ENCODE measurements at places on chromosomes 3 and 15. TPM values are rescaled to one million over a fixed set of nuclear protein-coding genes. Genes with fewer than 3 reads are reported as not detected.

- no peak overlapping the region for H3K27ac ChIP-seq
- H3K36me3 ChIP-seq = no peaks in the 10 kb centered on the region
Observed at GRCh38 chr3:12400616-12401194, 83.6 kb upstream of the TSEN2 start.

DNA sequence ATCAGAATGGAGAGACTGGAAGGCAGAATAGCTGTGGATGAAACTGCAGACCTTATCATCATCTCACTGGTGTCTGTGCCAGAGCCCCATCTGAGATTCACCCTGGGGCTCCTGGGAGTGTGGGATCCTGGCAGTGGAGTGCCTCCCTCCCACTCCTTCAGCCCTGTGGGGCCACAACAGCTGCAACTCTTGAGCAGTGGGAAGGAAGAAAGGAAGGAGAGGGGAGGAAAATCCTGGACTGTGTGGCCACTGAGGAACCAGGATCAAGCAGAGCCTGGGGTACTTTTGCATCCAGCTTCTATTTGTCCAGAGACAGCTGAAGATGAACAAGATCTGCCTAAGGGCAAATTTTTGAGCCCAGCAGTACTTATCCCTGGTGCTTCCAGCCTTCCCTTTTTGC is 13.1 kb upstream of the ALDH1A2 start:
- H3K27me3 ChIP-seq = no peaks in the 10 kb centered on the region
- H3K4me1 ChIP-seq = no peaks in the 10 kb centered on the region
- no peaks in the 10 kb centered on the region for H3K36me3 ChIP-seq
- H3K4me3 ChIP-seq = no peak overlapping the region
- DNase-seq = no peak
- H3K27ac ChIP-seq = no peak overlapping the region

GRCh38 chr3:31748933-31749295 is 216.2 kb downstream of the STT3B start:
- no peak overlapping the region for H3K4me3 ChIP-seq
- H3K27ac ChIP-seq = no peak overlapping the region
- no peaks in the 10 kb centered on the region for H3K4me1 ChIP-seq
- H3K36me3 ChIP-seq = no peaks in the 10 kb centered on the region
- no peak for DNase-seq

DNA sequence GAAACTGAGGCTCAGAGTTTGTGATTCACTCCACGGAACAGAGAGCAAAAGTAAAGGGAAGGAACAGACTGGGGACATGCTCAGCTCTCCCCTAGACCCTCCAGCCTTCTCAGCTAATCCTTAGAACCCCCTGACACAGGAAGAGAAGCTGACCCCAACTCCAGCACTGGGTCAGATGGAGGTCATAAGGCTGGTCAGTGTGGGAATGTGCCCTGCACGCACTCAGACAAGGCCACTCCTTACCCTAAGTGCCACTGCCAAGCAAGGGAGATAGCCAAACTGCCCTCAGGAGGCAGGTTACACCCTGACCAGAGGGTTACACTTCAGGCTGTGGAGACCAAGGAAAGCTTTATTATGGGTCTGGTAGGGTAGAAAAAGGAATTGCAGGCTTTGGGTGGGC is 1.2 kb downstream of the RPL29 start:
- H3K4me3 ChIP-seq = peak overlapping the region; percentile 67
- no peak for DNase-seq
- H3K27ac ChIP-seq = peak overlapping the region; percentile 89
- H3K4me1 ChIP-seq = peaks cover 19% of the 10 kb centered on the region
- H3K27me3 ChIP-seq = no peaks in the 10 kb centered on the region
- H3K36me3 ChIP-seq = peaks cover 20% of the 10 kb centered on the region

GRCh38 chr3:82033186-82033585 is 271.7 kb upstream of the GBE1 start:
- peaks cover 2% of the 10 kb centered on the region for H3K27me3 ChIP-seq
- no peaks in the 10 kb centered on the region for H3K36me3 ChIP-seq
- no peaks in the 10 kb centered on the region for H3K4me1 ChIP-seq
- no peak overlapping the region for H3K27ac ChIP-seq

- H3K27ac ChIP-seq = no peak overlapping the region
- peaks cover 7% of the 10 kb centered on the region for H3K4me1 ChIP-seq
- no peaks in the 10 kb centered on the region for H3K36me3 ChIP-seq
- no peaks in the 10 kb centered on the region for H3K27me3 ChIP-seq
- no peak overlapping the region for H3K4me3 ChIP-seq
Observed at GRCh38 chr3:115388166-115388565, 235.1 kb upstream of the GAP43 start.

Gene ARL14
- total RNA-seq = not detected

DNA sequence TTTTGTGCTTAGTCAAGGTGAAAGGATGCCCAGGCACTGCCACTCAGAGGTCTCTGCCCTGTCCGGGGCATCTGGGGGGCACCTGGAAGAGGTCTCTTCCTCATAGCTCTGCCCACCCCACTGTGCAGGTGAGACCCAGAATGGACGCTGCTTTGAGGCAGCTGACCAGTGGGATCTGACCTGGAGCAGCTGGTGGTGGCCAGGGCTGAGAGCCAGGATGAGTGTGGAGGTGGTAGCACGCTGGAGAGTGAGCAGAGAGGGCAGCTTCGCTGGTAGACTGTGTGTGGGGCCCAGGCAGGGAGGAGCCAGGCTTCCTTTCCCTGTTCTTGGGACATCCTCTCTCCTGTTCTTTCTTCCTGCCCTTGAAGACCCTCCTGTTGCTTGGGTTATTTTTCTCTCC is 32.2 kb upstream of the PLA2G4E start:
- H3K27me3 ChIP-seq = peaks cover 7% of the 10 kb centered on the region
- no peak for DNase-seq
- H3K36me3 ChIP-seq = no peaks in the 10 kb centered on the region
- H3K4me1 ChIP-seq = peaks cover 4% of the 10 kb centered on the region

GRCh38 chr3:72232777-72233176 is 447.8 kb upstream of the PROK2 start:
- H3K27me3 ChIP-seq = peaks cover 3% of the 10 kb centered on the region
- no peak overlapping the region for H3K27ac ChIP-seq
- no peaks in the 10 kb centered on the region for H3K4me1 ChIP-seq
- H3K4me3 ChIP-seq = no peak overlapping the region

Gene SEMA7A
- 1.7 TPM for total RNA-seq

DNA sequence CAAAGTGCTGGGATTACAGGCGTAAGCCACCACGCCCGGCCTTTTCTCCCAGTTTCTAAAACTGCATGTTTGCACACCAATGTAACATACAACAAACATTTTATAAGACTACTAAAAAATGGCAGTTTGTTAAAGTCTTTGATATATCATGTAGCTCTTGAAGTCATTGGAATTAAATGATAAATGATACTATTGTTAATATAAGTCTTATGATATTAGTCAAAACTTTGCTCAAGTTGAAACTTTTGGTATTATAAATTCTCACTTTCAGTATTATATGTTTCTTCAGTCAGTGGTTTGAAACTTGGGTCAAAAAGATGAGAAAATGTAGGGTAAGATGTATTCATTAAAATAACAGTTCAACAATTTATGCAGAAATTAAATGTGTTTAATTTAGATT is 117.6 kb upstream of the TBL1XR1 start:
- no peaks in the 10 kb centered on the region for H3K27me3 ChIP-seq
- H3K4me3 ChIP-seq = no peak overlapping the region
- H3K27ac ChIP-seq = no peak overlapping the region
- H3K4me1 ChIP-seq = no peaks in the 10 kb centered on the region

DNA sequence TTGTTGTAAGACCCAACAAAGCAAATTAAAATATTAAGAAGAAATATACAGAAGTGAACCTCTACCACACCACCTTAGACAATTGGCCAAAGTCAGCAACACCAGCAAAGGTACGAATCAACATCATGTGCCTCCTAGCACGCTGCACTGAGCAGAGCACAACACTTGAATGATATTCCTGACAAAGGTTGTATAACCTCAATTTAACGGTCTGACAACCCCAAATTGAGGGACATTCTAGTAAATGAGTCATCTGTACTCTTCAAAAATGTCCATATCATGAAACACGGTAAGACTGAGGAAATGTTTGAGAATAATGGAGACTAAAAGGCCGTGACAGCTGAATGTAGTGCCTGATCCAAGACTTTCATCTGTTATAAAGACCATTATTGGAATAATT is 41.3 kb upstream of the TNFSF10 start:
- H3K27me3 ChIP-seq = no peaks in the 10 kb centered on the region
- no peak overlapping the region for H3K27ac ChIP-seq
- DNase-seq = no peak
- H3K36me3 ChIP-seq = no peaks in the 10 kb centered on the region
- H3K4me3 ChIP-seq = no peak overlapping the region

GRCh38 chr15:65921780-65922179 is 52.5 kb downstream of the RAB11A start:
- H3K27ac ChIP-seq = no peak overlapping the region
- H3K36me3 ChIP-seq = no peaks in the 10 kb centered on the region
- DNase-seq = no peak
- H3K27me3 ChIP-seq = no peaks in the 10 kb centered on the region

- H3K27ac ChIP-seq = no peak overlapping the region
- no peaks in the 10 kb centered on the region for H3K27me3 ChIP-seq
- no peak overlapping the region for H3K4me3 ChIP-seq
- H3K36me3 ChIP-seq = no peaks in the 10 kb centered on the region
Observed at GRCh38 chr3:197811343-197811742, 20.3 kb downstream of the LRCH3 start.

Gene OCA2
- total RNA-seq = not detected

DNA sequence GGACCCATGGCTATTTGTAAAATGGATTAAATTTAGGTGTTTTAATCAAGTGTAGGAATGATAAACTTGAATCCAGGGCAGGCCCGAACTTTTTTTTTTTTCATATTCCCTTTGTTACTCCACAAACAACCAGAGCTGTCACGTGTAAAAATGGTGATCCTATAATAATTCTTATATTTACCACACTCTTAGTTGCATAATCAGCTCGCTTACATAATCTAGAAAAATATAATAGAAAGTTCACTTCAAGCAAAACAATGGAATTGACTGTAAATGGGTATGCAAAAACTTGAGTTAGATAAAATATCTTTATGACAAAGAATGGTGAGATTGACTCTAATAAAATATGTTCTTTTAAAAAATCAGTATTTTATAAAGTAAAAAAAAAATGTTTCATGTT is 2.1 kb upstream of the PAQR9 start:
- no peak for DNase-seq
- peaks cover 43% of the 10 kb centered on the region for H3K27me3 ChIP-seq
- H3K36me3 ChIP-seq = no peaks in the 10 kb centered on the region
- H3K4me3 ChIP-seq = no peak overlapping the region
- no peak overlapping the region for H3K27ac ChIP-seq

GRCh38 chr15:61752001-61752400 is 308.2 kb downstream of the VPS13C start:
- H3K4me3 ChIP-seq = no peak overlapping the region
- no peaks in the 10 kb centered on the region for H3K27me3 ChIP-seq
- no peaks in the 10 kb centered on the region for H3K4me1 ChIP-seq
- no peak overlapping the region for H3K27ac ChIP-seq

DNA sequence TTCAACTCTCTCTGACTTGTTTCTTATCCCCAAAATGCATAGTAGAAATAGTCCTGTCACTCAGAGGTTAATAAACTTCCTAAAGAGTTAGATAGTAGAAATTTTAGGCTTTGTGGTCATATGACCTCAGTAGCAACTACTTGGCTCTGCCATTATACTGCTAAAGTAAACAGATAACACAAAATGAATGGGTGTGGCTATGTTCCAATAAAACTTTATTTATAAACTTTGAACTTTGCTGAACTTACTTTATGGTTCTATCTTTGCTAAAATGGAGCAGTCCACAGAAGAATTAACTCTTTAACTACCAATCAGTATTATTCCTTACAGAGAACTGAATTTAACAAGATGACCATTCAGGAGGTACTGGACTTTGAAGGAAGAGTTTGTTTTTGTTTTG is 393.6 kb upstream of the CDIN1 start:
- H3K27ac ChIP-seq = no peak overlapping the region
- no peak overlapping the region for H3K4me3 ChIP-seq
- peaks cover 11% of the 10 kb centered on the region for H3K4me1 ChIP-seq
- H3K27me3 ChIP-seq = no peaks in the 10 kb centered on the region
- H3K36me3 ChIP-seq = no peaks in the 10 kb centered on the region

DNA sequence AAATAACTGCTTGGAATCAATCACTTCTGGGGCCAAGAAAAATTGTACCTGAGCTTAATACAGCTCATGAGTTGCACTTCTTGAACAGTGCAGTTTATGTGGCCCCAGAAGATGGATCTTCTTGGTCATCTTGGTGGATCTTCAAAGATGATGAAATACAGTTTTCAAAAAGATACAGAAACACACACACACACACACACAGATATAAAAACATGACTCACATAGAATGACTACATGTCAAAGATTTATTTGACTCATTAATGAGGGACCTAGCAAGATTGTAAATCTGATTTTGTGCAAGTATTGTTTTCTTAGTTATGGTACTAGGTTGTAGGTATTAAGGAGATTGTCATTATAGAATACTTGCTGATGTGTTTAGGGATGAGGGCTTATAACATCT is 32.6 kb downstream of the PDCD6IP start:
- no peak for DNase-seq
- H3K36me3 ChIP-seq = no peaks in the 10 kb centered on the region
- no peak overlapping the region for H3K4me3 ChIP-seq
- no peak overlapping the region for H3K27ac ChIP-seq
- peaks cover 5% of the 10 kb centered on the region for H3K4me1 ChIP-seq

GRCh38 chr15:79136434-79137046 is 46.0 kb upstream of the RASGRF1 start:
- no peak overlapping the region for H3K27ac ChIP-seq
- H3K36me3 ChIP-seq = no peaks in the 10 kb centered on the region
- no peak overlapping the region for H3K4me3 ChIP-seq
- DNase-seq = no peak
- no peaks in the 10 kb centered on the region for H3K27me3 ChIP-seq

DNA sequence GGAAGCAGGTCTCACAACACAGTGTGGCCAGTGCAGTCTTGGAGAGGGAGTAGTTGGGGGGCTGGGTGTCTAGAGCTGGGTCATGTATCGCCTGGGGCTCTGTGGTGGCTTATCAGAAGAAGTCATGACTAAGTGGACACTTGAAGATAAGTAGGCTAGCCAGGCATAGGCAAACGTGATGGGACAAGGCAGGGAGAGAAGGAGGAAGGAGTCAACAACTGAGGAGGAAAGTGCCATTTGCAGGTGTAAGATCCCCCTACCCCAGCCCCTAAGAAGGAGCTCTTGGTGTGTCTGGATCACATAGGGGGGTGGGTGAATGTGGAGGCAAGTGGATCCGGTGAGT is 352.3 kb downstream of the LRTM1 start:
- H3K4me3 ChIP-seq = no peak overlapping the region
- H3K4me1 ChIP-seq = no peaks in the 10 kb centered on the region
- no peak for DNase-seq
- no peaks in the 10 kb centered on the region for H3K27me3 ChIP-seq

Gene ARPP21
- not detected for total RNA-seq

- H3K4me3 ChIP-seq = no peak overlapping the region
- H3K4me1 ChIP-seq = no peaks in the 10 kb centered on the region
- no peaks in the 10 kb centered on the region for H3K27me3 ChIP-seq
- H3K27ac ChIP-seq = no peak overlapping the region
- H3K36me3 ChIP-seq = no peaks in the 10 kb centered on the region
Observed at GRCh38 chr15:92608866-92609700, 46.5 kb downstream of the FAM174B start.

- peak; percentile 43 for DNase-seq
- H3K27ac ChIP-seq = no peak overlapping the region
- H3K4me1 ChIP-seq = peaks cover 9% of the 10 kb centered on the region
- H3K27me3 ChIP-seq = no peaks in the 10 kb centered on the region
Observed at GRCh38 chr3:14989943-14990779, 42.8 kb downstream of the NR2C2 start.

Gene FHIT
- total RNA-seq = 2.2 TPM

All from endothelial cell of umbilical vein (primary cell).